ENCODE measurements at places on chromosomes 7 and 10.

DNA sequence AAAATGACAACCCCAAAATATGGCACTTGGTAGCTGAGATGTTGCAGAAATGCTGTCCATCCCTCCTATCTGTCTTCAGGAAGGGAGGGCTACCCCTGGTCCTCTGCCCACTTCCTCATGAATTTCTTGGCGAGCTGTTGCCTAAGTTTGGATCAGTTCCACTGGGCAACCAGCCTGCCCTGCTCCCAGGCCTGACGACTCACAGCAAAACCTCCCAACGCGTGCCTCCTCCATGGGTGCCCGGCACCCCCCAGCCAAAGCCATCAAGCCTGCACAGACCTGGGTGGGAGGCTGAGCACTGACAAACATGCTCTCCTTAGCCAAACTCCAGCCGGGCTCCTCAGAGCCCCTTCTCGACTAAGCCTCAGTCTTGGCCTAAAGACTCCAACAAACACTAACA lies 8.9 kb downstream of the VSTM4 start:
- DNase-seq = no peak

DNA sequence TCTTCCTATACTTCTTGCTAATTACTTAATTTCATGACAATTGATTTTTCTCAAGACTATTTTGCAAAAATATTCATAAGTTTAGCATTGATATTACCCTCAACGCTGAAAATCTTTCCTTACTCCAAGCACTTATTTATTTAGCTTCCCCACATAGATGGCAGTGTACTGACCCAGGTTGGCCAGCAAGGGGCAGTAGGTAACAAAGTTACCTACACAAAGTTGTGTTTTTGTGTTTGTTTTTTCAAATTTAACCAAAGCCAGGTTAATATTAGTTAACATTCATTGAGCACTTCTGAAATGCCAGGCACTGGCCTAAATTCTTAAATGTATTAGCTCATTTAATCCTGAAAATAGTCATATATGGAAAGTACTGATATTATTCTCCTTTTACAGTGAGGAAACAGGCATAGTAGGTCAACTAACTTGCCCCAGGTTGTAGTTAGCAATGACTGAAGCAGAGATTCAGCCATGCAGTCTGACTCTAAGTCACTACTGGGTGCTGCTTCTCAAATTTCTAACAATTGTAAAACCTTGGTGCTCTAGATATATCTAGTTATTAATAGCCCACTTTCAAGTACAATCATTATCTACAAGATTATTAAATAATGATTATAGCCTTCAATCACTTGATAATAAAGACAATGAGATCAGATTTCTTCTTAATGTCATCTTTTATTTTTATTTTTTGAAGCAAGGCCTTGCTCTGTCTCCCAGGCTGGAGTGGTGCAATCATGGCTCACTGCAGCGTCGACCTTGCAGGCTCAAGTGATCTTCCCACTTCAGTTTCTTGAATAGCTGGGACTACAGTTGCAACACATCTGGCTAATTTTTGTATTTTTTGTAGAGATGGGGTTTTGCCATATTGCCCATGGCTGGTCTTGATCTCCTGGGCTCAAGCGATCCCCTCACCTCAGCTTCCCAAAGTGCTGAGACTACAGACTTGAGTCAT lies 5.8 kb upstream of the GGCT start:
- no peak for DNase-seq

DNA sequence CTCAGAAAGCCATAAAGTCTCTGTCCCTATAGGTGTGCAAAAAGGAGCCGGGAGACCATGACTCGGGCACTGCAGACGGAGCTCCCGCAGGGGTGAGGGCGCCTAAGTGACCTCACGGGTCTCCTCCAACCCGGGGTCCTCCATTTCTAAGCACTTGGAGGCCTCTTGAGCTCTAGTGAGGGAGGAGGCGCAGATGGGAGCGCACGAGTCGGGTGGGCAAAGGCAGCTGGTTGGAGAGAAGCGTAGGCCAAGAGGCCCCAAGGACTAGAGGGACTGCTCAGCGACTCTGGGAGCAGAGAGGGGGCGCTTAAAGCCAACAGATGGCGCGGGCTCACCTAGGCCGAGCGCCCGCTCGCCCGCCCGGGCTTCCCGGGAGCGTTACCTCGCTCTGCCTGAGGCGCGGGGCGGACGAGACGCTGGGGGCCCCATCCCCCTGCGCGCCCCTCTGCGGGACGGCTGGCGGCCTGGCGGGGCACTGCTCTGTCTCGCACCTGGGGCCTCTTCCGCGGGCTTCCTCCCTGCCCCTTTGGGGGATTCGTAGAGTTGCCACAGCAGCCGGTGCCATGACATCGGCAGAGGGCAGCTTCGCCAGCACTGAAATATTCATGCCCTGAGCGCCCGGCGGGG lies 523 bp upstream of the CDH23 start:
- DNase-seq = no peak

- DNase-seq = no peak
Observed at GRCh38 chr7:52992479-52993162, 42.8 kb upstream of the POM121L12 start.

DNA sequence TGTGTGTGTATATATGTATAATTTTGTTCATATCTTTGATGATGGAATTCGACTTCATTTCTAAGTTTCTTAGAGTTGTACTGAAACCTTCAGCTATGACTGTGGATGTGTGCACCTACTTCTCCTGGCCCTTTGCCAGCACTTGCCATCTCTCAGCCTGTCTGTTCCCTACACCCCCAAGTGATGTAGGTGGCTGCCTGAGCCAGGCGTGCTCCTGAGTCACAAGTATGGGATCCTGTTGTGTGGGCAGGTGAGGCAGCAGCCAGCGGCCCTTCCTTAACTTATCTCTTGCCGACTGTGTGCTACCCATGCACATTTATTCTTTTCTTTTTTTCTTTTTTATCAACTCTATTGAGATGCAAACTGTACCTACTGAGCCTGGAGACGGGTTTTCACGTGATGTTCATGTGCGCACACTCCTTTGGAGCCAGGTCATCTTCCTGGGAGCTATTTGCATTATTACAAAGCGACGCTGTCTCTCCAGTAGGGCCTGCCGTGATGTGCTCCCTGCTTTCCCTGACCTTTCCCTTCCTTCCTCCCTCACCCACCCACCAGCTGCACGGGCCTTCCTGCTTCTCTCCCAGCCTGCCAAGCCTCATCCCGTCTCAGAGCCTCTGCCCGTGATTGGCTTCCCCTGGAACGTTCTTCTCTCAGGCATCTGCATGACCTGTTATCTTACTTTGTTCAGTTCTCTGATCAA lies 31.3 kb upstream of the GALNT11 start:
- DNase-seq = no peak
